ENCODE measurements at places on chromosomes 4 and X.

DNA sequence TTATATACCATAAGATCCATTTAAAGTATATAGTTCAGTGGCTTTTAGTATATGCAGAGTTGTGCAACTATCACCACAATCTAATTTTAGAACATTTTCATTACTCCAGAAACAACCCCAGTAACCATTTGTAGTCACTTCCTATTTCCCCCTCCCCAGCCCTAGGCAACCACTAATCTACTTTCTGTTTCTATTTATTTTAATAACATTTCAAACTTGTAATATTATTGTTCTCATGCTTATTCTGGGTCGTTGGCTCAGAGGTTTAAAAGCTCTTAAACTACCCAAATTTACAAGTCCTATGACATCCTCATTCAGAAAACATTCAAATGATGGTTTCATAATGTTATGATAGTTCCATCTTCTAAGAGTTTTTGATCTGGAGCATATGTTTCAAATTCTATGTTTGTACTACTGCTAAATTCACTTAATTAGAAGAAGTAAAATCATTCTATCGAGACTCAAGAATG, 18.4 kb downstream of the XIAP start:
- DNase-seq = no peak

DNA sequence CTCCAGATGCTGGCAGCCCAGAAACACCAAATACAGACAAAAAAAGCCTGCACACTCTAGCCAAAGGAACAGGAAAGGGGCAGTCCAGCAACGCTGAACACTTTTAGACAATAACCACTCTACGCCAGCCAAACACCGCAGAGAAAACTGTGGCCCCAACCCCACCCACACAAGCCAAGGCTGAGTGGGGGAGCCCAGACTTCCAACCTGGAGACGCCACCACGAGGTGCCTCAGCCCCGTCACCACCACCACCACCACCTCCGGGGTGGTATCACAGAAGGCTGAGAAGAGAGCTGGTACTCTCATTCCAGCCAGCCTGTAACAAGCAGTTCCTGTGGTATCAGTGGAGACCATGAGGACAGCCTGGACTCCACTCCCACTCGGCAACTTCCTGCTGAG, 22.8 kb downstream of the MEPE start:
- no peak for DNase-seq

GRCh38 chr4:14743601-14744000, 258.7 kb upstream of the CPEB2 start:
- no peak for DNase-seq

DNA sequence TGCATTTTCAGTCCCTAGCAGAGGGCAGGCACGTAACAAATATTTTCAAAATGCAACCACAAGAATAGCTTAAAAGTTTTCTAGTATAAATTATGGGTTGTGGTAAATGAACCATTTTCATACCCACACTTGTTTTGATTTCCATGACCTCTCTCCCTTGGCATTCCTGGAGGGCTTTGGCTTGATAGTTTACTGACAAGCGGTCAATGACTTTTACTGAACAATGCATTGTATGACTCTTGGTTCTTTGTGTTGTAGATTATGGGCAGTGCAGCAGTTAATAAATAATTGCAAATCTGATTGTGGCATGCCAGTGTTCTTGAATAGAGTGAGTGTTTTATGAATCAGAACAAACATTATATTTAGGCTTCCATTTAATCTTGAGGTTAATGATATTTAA, 285.2 kb upstream of the ARX start:
- DNase-seq = no peak

DNA sequence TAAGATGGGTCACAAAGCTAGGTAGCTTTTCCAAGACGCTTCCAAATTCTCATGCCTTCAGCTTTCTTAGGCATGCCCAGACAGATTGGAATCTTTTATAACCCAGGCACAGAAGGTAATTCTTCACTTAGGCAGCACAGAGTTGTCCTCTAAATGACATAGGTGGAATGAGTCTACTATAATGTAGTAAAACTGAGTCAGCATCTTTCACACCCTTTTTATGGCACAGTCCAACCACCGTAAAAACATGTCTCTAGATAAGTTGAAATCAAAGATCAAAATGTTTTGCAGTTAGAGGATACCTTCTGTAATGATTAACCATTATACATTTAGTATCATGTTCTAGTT, 128.4 kb upstream of the FAT1 start:
- no peak for DNase-seq

DNA sequence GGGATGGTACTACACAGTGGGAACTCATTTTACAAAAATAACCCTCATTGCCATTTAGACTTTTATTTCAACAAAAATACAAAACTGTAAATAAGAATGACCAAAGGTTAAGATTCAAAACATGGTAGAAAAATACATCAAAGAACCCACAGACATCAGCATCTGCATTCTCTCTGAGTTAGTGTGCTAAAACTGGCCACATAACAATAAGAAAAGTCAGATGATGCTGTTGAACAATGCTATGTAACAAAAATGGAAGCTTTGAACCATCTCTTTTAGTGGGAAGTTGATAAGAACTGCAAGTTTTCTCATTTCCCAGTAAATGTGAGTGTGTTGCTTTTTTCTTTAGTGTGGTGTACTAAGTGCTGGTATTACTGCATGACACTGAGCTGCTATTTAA, 888.4 kb upstream of the EPHA5 start:
- DNase-seq = no peak

- no peak for DNase-seq
These were observed 1.3 kb downstream of the SMARCAD1 start for GRCh38 chr4:94208918-94209317.

DNA sequence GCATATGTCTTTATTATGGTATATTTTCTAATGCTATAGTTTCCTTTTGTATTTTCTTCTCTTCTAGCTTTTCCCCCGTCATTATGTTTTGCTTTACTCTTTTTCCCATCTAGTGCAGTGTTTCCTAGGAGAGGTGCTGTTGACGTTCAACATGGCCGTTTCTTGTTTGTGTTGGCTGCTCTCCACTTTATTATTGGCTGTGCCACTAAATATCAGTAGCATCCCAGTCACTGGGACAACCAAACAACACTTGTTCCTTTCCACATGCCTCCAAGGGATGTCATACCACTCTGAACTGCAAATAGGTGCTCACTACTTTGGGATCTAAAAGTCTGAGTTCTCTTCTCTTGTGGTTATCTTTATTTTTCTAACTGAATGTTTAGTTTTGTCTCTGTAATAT, 26.5 kb downstream of the GBA3 start:
- no peak for DNase-seq

GRCh38 chr4:186606591-186606992, 51.2 kb upstream of the MTNR1A start:
- no peak for DNase-seq

- DNase-seq = peak; percentile 81
These were observed 1.2 kb upstream of the MORF4L2 start for GRCh38 chrX:103687696-103688201.

DNA sequence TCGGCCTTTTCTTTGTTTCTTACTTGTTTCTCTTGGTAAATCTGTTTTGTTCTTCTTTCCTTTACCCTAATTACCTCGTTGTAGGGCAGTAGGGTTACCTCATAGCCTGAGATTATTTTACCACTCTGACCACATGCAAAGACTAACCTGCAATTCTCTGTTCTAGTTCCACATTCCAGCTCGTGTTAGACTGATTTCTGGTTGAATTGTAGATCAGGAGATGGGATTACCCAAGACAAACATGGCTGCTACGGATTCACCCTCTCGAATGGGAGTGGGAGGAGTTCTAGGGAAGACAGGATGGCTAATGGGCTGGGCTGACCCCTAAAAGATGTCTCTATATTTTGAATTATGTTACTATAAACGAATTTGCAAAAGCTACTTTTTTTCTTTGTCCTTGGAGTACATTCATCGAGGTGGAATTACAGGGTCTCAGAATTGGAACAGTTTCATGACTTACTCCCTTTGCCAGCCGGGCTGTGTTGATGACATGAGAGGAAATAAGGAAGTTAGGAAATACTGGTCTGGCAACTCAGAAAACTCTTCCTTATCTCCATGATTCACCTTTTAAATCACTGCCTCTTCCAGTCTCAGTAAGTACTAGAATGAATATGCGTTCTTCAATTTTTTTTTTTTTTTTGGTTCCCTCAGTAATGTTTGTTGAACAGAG, 36.7 kb upstream of the FBXW7 start:
- no peak for DNase-seq

GRCh38 chrX:132461886-132462285, 27.0 kb downstream of the MBNL3 start:
- no peak for DNase-seq

DNA sequence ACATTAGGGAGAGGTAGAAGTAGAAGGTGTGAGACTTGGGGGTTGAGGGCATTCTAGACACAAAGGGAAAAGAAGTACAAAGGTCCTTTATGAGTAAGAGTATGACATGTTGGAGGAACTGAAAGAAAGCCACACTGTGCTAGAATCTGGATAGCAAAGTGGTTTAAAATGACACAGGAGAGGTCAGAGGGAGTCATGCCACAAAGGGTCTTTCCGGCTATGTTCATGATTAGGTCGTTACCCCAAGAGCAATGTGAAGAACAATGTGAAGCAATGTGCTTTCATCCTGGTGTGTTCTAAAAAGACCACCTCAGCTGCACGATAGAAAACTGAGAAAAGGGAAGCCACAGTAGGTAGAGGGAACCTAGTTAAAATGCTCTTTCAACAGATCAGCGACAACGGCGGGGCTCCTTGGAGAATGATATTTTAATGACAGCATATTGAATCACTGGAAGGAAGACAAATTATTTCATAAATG, 29.2 kb downstream of the SMIM14 start:
- DNase-seq = no peak

- no peak for DNase-seq
These were observed 13.7 kb upstream of the RASGEF1B start for GRCh38 chr4:81485310-81485980.

DNA sequence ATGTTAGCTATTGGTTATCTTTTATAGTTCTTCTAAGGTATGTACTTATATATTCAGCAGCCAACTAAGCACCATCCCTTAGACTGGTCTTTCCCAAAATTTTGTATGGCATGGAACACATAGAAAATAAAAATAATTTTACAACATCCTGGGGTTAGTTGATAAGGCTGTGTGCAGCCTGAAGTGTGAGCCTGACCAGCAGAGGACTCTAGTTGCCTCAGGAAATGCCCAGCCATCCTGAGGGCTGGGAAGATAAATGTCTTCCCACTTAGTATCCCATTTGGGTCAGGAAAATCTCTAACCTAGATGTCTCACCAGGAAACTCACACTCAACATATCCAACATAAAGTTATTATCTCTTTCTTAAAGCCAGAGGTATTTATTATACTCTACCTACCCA, 251.4 kb upstream of the POF1B start:
- DNase-seq = no peak

DNA sequence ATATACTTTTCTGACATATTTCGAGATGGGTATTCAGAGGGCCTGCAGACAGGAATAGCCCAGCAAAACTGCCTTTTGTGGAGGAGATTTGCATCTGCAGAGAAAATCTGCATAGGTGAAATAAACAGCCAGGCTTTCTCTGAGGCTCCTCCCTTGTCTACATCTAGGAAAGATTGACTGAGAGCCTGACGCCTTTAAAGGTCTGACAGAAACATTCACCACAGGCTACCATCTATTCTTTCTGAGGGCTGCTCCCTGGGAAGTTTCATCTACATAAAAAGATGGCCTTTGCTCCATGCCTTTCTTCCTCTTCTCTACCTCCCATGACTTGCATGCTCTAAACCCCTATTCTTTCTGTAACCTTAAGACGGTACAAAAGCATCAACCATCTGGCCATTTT, 55.0 kb upstream of the AP1S2 start:
- no peak for DNase-seq

DNA sequence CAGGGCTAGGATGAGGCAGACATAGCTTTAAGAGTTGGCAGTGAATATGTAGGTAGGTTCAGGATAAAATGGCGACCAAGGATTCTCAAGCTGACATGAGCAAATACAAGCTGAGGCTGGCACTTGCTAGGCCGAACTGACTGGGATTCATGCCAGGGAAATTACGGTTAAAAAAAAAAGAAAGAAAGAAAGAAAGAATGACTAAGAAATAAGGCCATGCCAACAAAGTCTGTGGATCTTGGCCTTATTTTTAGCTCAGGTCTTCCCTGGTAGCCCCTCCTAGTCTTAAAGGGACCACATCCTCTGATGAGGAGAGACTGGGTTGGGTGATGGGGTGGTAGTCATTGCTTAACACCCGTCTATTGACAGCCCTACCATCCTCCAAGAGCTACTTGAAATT, 64.4 kb upstream of the KLHL13 start:
- no peak for DNase-seq

GRCh38 chr4:39030725-39031124, 1.5 kb downstream of the TMEM156 start:
- DNase-seq = no peak

GRCh38 chr4:43607827-43608461, 715.4 kb downstream of the GRXCR1 start:
- no peak for DNase-seq

GRCh38 chr4:90220459-90220858, 93.3 kb downstream of the CCSER1 start:
- DNase-seq = no peak

- DNase-seq = peak; percentile 91
These were observed 719 bp downstream of the USO1 start for GRCh38 chr4:75724867-75725724.

- DNase-seq = no peak
These were observed 125.3 kb upstream of the MAOA start for GRCh38 chrX:43530837-43531236.

- no peak for DNase-seq
These were observed 158.5 kb upstream of the HCCS start for GRCh38 chrX:10952619-10953018.

DNA sequence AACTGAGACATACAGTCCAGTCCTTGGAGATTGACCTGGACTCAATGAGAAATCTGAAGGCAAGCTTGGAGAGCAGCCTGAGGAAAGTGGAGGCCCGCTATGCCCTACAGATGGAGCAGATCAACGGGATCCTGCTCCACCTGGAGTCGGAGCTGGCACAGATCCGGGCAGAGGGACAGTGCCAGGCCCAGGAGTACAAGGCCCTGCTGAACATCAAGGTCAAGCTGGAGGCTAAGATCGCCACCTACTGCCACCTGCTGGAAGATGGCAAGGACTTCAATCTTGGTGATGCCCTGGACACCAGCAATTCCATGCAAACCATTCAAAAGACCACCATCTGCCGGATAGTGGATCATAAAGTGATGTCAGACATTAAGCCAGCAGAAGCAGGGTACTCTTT, 20.4 kb upstream of the FRMPD3 start:
- no peak for DNase-seq

- no peak for DNase-seq
These were observed 188.2 kb downstream of the RNF150 start for GRCh38 chr4:140945106-140945505.

DNA sequence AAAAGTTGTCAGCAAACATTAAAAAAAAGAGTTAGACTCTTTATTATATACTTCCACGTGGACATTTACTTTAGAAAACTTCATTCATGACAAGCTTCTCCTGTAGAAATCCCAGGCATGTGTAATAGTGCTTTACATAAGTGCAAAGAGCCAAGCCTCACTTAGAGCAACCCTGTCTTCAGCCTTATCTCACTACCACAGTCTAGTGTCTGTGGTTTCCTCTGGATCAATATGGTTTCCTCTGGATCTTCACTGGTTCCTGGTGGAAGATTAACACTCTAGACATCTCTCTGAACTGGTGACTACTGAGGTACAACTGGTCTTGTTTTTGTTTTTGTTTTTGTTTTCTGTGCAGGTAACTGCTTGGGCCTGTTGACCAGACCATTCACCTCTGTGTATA, 18.4 kb upstream of the ARMCX5 start:
- no peak for DNase-seq

GRCh38 chr4:8744083-8744805, 127.4 kb downstream of the HMX1 start:
- peak; percentile 47 for DNase-seq

- DNase-seq = no peak
These were observed 99.9 kb downstream of the SLIT2 start for GRCh38 chr4:20351360-20352162.
